AG10803 (cell line): ENCODE measurements at places on chromosomes 12 and 14.

DNA sequence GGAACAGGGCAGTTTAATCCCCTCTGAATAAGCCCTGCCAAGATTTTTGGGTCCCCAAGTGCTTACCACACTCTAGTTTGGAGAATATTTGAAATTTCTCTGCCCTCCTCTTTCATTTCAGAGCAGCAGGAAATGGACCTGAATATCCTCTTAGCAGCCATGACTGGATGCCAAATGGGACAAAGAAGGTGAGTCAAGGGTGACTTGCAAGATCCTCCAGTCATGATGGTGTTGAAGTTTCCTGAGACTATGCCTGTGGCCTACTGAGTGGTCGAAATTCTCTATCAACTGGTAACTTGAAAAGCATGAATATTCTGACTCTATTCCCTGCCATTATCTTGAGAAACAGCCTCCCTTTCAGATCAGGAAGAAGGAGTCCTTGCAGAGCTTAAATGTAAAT lies 1674.7 kb upstream of the SEL1L start:
- no peak for DNase-seq

DNA sequence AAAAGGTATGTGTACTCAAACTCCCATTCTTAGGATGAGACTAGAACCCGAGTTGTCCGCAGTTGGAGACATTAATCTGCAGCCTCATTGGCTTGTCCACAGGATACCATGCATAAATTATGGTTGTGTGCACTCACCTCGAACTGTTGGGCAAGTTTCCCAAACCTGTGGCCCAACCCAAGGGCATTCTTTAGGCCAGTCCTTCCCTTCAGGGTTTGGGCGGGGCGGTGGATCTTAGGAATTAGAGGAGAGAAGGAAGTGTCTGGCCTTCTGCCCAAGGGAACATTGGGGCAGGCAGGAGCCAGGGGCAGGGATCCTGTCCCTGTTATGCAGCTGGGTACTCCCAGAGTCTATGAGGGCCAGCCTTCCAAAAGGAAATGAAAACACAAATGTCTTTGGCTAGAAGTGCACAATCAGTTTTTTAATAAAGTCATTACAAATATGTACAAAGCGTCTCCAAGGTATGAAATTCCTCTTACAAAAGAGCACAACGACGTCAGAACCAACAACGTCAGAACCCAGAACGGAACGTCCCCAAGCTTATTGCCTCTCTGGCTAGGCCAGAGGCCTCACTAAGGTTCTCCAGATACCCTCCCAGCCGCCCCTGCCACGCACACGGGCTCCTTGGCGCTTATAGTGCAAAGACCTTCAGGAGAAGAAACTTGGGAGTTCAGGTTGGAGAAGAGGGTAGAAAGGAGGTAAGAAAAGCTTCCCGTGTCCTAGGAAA lies 25.3 kb downstream of the HRK start:
- no peak for DNase-seq

- DNase-seq, result no peak
Measured at GRCh38 chr14:79820866-79821535, 390.3 kb downstream of the DIO2 start.

GRCh38 chr14:88502740-88503139 lies 52.1 kb downstream of the PTPN21 start:
- no peak for DNase-seq

- DNase-seq, result no peak
Measured at GRCh38 chr14:23043754-23044153, 1.7 kb downstream of the PSMB11 start.

DNA sequence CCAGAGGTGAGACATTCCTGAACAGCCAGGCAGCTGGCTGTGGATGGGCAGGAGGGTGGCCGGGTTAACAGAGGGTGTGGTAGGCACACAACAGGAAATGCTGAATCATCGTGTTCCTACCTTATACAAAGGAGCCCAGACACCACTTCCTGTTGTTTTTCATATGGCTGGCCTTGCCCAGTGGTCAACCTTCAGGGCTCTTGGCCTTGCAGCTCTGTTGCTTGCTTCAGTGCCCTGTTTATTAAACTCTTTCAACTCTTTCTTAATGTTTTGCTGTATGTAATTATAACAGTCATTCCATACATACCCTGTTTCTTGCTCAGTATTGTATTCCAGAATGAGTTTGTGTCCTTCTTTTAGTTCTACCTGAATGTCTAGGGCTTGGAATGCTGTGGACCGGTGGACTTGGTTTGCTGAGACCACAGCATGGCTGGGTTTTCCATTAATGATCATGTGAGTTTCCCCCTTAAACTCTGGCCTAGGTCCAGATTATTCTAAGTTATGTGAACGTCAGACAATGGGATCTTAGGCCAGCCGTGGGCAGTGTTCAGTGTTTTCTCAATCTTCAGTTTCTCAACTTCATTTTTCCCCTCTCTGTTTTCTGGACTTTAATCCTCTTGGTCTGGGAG lies 11.9 kb downstream of the CFAP54 start:
- DNase-seq, result peak; percentile 67

DNA sequence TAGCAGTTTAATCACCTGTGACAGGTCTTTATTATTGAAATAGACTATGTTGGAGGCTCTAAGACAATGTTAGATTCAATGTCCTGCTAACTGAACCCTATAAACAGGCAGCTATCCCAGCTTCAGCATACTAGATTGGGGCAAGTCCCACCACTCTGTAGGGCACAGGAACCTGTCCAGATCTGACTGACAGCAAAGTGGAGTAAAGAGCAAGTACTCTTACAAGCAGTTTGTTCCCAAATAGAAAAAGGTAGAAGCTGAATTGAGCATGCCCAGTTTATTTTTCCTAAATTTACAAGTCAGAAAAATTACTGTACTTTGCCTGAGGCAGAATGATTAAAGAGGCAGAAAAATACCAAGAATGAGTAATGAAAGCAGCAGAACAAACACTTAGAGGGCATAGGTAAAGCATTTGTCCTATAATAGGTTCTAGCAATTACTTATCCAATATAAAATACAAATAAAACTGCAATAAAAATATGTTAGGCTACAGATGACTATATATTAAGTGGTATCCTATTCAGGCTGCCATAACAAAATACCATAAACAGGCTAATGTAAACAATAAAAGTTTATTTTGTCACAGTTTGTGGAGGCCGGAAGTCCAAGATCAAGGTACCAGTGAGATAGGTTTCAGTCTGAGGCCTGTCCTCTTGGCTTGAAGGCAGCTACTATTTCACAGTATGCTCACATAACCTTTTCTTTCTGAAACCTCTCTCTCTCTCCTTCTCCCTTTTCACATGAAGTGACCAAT lies 868.2 kb downstream of the C12orf50 start:
- no peak for DNase-seq

DNA sequence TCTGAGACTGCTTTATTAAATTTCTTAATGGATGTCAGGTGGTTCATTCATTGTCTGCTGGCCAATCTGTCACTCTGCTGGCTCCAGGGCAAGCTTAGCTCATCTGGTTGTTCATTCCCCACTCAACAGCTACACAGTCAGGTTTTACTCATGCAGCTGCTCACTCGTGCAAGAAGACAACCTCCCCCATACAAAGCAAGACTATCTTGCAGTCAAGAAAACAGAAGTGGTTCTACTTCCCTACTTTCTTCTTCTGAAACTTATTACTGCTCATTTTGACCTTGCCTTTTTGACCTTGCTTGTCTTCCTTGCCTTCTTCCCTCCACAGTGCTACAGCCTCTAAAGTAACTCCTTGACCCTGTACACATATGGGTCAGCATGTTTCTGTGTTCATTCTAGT lies 277.9 kb downstream of the SSPN start:
- no peak for DNase-seq

- DNase-seq, result no peak
Measured at GRCh38 chr14:64787619-64788018, 83.4 kb downstream of the PLEKHG3 start.

GRCh38 chr12:115597157-115597712 lies 680.3 kb downstream of the MED13L start:
- DNase-seq, result peak; percentile 70

- DNase-seq, result no peak
Measured at GRCh38 chr12:64694130-64695040, 64.8 kb downstream of the GNS start.

- DNase-seq, result no peak
Measured at GRCh38 chr12:116964054-116965050, 53.6 kb downstream of the FBXW8 start.

DNA sequence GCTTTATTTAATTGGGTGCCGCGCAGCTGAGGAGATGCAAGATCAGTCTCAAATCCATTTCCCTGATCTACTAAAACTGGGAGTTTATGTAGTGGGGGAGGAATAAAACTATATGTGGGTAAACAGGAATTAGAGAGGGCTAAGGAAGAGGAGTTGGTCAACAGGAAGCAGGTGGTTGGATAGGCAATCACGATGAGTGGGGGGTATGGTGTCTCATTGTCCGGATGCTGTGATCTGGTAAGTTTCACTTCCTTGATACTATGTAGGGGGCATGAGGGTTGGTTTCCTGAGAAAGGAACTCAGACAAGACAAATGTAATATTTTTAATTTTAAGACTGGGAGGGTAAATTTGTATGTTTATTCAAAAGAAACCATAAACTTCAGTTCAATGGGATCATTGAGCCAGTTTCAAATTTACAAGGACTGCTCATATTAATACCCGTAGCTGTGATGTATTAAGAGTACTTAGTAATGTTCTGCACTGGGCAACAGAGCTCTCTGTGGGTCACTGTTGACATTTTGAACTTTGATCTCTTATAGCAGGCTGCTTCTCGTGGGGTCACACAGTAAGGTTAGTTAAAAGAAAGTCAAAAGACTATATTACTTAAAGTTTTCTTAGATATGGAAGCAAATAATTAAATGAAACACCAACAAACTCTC lies 786.2 kb upstream of the FBXO33 start:
- DNase-seq, result no peak

- DNase-seq, result no peak
Measured at GRCh38 chr14:106039400-106039799, 513.0 kb downstream of the TMEM121 start.

- no peak for DNase-seq
Measured at GRCh38 chr12:81588235-81589008, 170.7 kb downstream of the PPFIA2 start.

- DNase-seq, result peak; percentile 20
Measured at GRCh38 chr14:38616959-38617358, 361.1 kb upstream of the CLEC14A start.

GRCh38 chr14:51370758-51371386 lies 130.8 kb downstream of the TMX1 start:
- peak; percentile 40 for DNase-seq

DNA sequence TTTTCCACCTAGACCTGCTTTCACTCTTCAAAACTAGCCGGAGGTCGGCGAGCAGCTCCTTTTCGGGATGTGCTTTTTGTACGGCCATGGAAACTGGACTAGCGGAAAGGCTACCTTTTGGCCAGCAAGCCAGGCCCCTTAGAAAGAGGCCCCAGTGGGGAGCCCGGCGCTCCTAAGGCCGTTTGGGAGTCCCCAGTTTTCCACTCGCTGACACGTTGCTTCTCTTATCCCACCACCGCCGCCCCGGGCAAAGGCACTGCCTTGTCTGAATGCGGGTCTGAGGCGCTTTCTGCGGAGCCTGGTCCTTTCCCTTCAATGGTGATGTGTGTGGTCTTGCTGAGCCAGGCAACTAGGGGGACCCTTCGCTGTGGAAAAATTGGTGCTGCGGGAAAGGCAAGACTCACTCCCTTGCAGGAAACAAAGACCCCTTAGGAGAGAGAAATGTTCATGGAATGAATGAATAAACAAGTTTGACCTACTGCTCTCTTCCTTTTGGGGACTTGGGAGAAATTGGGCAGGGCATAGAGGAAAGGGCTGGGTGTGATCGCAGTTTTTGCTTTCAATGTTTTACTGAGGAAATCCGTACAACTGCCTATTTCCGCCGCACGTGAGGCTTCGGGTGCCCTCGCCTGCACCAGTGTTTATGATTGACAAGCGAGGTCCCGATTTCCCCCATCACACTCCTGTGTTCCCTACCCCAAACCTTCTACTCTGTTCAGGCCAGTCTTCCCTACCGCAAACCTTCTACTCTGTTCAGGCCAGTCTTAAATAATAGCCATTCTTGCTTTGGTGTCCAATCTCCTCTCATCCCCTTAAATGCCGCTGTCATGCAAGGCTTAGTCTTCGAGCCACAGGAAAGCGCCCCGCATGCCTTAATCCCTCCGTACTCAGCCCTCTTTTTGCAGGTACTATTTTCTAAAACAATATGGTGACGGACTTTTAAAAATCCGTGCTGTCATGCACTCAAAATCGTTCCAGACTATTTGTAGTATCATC lies 1.0 kb upstream of the SLC38A2 start:
- no peak for DNase-seq

DNA sequence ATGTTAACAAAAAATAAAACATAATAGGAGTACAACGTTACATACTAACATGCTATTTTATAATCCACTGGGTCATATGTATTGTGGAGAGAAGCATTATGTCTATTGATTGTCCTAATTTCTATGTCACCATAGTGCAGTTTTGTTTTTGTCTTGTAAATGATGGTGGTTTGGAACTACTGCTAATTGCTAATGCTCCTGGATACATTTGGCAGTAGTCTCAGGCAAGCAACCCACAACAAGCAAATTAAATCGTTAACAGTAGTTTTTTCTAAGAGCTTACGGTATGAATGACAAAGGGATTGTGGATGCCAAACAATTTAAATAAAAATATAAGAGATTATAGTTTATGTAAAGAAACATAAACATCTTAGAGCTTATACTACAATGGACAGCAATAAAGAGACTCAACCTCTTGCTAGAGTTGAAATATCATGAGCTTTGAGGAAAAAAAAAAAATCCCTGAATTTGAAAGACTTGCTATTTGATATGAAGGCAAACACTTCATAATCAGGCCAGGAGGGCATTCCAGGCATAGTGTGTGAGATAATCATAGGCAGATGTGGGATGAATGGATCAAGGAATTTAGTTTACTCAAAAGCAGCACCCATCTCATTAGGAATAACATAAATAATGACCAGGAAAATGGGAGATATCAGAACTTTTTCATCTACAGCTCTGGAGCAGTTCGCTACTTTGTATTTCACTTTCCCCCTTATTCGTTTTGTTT lies 181.3 kb downstream of the CCDC59 start:
- DNase-seq, result peak; percentile 43

GRCh38 chr12:94123127-94123526 lies 25.2 kb upstream of the PLXNC1 start:
- no peak for DNase-seq

DNA sequence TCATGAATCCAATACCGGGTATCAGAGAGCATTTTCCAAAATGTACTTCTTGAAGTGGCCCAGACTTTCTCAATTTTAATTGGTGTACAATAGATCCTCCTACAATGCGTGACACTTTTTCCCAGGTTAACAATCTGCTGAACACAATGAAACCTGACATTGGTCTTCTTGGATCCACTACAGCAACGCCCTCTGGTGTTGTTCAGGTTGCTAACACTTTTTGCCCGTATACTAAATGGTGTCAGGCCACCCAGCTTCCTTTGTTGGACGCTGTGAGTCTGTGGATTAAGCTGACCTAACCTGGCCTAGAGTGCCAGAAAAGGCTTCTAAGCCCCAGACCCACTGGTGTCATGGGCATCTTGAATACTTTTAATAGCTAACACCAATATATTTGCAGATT lies 89.2 kb downstream of the KCNK10 start:
- no peak for DNase-seq
